CD4-positive, alpha-beta T cell treated with Interleukin-4 for 4 hours (primary cell): ENCODE measurements at places on chromosomes 5 and 9.

DNA sequence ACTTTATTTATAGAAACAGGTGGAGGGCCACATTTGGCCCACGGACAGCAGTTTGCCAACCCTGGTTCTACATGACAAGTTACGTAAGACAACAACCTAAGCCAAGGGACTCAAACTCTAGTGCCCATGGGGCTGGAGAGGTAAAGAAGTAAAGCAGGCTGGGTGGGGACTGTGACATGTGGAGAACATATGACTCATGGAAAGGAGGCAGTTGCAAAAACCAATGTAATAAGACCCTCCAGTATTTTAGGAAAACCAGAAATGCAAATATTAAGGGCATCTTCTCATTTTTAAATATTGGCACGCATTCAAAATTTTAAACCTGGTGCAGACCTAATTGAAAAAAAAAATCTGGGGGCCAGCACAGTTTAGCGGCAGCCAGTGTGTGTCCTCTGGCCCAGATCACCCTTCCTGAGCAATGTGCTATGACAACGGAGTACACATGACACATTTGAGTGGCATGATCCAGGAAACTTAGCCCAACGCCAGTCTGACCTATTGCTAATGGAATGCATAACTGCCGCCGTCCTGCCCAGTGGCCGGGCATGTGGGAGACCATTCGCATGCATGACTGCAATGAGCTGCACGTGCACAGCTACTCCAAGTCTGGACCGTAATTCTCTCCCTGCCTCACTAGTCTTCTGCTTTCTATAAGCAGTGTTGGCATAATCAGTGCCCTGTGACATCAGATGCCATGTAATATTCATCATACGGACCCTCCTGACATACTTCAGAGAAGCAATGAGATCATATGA lies 97.2 kb downstream of the SH3TC2 start:
- DNase-seq = no peak

GRCh38 chr9:131734781-131735180 lies 5.1 kb downstream of the RAPGEF1 start:
- no peak for DNase-seq

DNA sequence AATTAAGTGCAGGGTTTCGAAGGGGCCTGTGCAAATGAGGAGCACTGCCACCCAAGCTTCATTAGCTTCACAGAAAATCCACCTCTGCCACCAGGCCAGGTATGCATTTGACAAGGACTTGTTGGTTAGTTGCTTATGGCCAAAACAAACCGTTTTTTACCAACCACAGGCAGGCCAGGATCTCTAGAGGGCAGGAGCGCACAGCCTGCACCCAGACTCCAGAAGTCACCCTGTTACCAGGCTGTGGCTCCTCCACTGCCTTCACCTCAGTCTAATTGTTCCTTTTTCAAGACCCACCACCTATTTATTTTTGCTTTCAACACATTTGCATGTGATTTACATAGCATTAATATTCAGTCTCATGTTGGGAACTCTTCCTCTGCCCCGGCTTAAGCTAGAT lies 78.3 kb upstream of the HSPA9 start:
- DNase-seq = no peak

- no peak for DNase-seq
Observed at GRCh38 chr5:123875561-123876275, 363.7 kb downstream of the CSNK1G3 start.

GRCh38 chr5:157575381-157576020 lies at the start of gene ADAM19:
ADAM19 (minus strand) TSS chr5:157575775; CDS start chr5:157575696, 79 bp downstream.
- peak; percentile 32 for DNase-seq

DNA sequence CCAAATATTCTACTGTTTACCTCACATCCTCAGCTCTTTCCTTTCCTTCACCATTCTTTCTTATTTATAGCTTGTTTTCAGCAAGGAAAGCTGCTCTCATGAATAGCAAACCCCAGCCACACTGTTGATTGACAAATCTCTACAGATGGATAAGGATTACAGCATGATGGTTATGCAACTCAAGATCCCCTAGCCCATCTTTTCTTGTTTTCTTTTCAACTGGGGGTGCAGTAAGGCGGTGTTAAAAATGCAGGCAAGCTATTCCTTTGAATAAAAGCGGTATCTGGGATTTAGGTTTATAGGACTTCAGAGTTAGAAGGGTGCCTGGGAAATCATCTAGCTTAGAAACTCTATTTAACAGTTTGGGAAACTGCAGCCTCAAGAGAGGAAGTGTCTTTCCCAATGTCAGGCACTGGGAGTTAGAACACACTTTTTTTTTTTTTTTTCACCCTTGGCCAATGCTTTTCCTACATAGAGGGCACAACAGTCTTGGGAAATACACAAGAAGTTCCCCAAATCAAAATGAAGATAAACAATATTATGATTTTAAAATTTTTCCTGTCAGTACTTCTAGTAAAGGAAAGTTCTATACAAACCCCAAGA lies 2.6 kb downstream of the SPARC start:
- no peak for DNase-seq

DNA sequence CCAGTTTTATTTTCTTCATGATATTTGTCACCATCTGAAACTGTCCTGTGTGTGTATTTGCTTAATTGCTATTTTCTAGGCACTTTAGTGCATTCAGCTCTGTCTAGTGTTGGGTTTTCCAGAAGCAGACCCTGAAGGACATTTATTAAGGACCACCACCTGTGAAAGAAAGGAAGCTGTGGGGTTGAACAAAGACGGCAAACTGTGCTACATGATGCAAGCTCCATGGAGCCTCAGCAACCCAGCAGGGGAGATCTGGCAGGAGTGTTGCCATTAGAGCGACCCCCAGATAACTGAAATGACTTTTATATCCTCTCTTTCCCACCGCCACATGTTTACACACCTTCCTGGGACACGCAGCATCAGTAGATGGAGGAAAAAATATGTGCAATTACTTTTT lies 125.5 kb downstream of the GABRB2 start:
- no peak for DNase-seq

GRCh38 chr9:115005322-115005721 lies 74.9 kb upstream of the TNFSF8 start:
- no peak for DNase-seq

DNA sequence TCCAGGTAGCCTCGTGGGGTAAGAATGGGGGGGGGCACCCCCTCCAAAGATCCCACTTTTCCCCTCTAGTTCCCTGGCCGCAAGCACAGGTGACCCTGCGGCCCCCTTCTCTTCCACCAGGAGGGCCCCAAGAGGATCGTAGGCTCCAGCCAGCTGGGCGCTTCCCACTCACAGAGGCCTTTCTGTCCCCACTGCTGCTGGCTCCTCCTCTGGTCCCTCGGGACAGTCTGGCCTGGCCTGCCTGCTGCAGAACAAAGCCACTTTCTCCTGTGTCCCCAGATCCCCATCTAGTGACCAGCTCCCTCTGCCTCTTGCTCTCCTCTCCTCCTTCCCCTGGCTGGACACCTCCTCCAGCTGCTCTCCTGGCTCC lies 534 bp upstream of the SAPCD2 start:
- no peak for DNase-seq

DNA sequence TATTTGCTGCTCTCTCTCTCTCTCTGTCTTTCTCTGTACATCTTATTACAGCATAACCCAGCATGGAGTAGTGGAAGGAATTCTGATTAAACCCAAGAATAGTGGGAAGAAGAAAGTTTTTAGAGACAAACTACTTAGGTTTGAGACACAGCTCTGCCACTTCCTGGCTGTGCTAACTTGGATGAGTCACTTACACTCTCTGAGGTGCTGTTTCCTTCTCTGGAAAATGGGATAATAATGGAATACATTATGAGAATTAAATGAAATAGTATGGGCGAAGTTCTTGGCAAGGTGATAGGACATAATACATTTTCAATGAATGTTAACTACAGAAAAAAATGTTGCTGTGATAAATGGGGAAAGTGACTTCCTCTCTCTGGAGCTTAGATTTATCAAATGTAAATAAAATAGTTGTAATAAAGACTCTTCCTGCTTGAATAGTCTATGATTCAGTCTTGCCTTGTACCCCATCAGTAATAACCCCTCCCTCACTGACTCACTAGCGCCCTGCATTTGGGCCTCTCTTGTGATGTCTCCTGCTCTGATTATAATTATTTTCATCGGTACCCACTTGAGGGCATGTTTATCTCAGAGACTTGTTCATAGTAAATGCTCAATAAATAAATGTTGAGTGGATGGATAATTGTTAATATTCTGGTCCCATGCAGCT lies 27.6 kb downstream of the KIF4B start:
- no peak for DNase-seq

- no peak for DNase-seq
Observed at GRCh38 chr5:78760770-78761169, 112.2 kb upstream of the LHFPL2 start.

DNA sequence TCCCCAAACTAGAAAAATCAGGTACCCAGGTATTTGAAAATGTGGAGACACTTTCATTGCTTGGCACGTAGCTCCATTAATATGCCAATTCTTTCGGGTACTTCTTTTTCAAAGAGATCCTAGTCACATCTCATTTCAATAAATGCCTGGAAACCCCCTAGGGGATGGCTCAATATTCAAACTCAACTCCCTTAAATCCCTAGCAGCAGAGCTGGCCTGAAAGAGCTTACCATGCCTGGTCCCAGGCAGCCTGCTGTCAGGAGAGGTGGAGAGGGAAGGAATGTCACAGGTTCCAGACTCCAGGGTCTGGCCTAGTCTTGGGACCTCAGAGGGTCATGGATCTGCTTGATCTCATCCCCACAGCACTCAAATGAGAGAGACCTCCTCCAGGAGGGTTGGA lies 187.1 kb downstream of the SPOCK1 start:
- DNase-seq = no peak

GRCh38 chr5:16515532-16515931 lies 49.9 kb upstream of the ZNF622 start:
- DNase-seq = no peak

DNA sequence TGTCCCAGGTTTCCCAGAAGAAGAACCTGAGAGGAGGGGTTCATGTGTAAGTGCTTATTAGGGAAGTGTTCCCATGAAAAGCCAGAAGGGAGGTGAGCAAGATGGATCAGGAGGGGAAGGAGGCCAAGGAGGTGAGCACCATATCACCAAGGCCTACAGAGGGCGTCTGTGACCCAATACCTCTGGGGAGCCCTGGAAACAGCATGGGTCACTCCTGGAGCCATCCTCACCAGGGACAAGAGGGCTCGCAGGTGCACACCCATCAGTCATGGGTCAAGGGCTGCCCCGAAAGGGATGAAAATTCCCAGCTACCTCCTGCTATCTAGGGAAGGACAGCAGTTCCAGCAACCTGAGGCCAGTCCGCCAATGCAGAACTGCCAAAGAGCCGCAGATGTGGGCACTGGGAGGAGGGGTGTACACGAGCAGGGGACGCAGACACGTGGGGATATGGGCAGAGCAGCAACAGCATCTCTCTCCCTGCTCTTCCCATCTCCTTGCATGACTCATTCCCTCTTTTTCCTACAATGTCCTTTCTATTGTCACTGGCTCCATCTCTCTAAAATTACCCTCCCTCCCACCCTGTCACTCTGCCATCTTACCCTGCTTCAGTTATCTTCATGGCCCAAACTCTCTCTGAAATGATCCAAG lies 167.6 kb upstream of the FSTL4 start:
- no peak for DNase-seq

DNA sequence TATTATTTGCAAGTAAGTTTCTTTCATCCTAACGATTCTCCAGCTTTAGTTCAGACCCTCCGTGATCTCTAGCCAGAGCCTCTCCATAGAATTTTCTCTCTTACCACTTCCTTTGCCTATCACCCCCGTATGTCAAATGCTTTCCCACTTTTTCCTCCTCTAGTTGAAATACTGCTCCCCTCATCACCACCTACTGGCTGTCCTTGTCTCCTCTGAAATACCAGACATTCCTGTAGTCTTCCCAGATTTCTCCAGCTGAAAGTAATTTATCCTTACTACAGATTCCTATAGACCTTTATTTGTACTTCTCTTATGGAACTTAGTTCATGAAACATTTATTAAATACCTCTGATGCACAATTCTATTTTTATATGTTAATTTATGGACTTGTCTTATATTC lies 36.0 kb upstream of the GLIPR2 start:
- DNase-seq = no peak

- no peak for DNase-seq
Observed at GRCh38 chr9:137233143-137233980, 2.7 kb downstream of the SLC34A3 start.

- DNase-seq = no peak
Observed at GRCh38 chr5:158324236-158324635, 465.3 kb upstream of the CLINT1 start.

DNA sequence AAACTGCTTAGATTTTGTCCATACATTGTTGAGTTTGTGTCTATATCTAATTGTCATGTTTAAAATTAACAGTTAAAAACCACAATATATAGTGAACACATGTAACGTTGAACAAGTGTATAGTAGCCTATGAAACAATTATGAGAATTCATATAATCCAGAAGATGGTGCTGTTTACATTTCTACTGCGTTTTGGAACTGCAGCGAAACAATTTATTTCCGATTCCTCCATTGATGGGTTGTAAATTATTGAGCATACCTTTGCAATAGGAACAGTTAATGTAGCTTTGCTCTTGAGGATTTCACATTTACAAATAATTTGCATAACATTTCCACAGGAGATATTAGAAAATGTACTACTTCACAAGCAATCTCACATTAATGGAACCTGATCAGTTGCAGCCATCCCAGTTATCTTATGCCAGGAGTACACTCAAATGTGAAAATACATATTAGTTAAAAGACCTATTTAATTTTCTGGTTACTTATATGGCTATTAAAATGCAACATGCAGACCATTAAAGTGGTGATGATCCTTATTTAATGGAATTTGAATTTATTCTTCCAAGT lies 411.8 kb downstream of the CDH10 start:
- no peak for DNase-seq

DNA sequence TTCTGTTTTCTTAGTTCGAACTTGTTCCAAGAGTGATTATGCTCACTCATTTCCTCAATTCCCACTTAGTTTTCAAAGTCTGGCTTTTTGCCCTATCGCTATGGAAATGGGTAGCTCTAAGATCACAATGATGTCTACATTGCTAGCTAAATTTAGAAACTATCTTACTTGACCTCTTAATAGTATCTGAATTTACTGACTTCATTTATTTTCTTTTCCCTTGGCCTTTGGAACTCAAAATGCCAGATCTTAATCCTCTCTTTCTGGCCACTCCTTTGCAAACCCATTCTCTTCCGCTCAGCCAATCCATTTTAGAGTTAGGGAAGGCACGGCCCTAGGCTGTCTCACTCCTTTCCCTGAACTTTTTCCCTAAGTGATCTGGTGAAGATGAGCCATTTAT lies 137.0 kb downstream of the FER start:
- no peak for DNase-seq

DNA sequence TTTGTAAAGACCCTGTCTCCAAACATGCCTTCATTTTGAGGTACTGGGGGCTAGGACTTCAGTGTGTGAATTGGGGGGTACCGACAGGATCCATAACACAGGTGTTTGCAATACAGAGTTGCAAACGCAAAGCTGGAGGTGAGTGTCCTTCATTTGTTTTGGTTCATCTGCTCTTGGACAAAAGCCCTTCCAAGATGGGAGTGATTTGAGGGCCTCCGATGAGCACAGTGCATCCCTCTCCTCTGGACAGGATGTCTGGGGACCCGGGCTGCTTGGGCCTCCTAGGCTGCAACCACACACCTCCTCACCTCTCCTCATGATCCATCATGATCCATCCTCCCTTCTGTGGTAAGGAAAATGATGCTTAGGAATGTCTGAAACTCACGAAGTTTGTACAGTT lies 23.8 kb downstream of the FGD3 start:
- DNase-seq = no peak
